Hepatocyte (in vitro differentiated cells): ENCODE measurements at places on chromosomes 3 and 15. TPM values are rescaled to one million over a fixed set of nuclear protein-coding genes. Genes with fewer than 3 reads are reported as not detected.

- no peak overlapping the region for H3K4me3 ChIP-seq
- H3K27ac ChIP-seq, result peak overlapping the region; percentile 80
- H3K36me3 ChIP-seq, result no peaks in the 10 kb centered on the region
- peak; percentile 55 for DNase-seq
These were observed 10.6 kb downstream of the CCR9 start for GRCh38 chr3:45896956-45897355.

- no peak for DNase-seq
- no peaks in the 10 kb centered on the region for H3K4me1 ChIP-seq
- H3K27ac ChIP-seq, result no peak overlapping the region
- no peaks in the 10 kb centered on the region for H3K36me3 ChIP-seq
- H3K4me3 ChIP-seq, result no peak overlapping the region
These were observed 365.2 kb upstream of the DPH6 start for GRCh38 chr15:35911052-35911777.

GRCh38 chr15:39948817-39949216, 14.9 kb downstream of the EIF2AK4 start:
- no peaks in the 10 kb centered on the region for H3K4me1 ChIP-seq
- H3K27ac ChIP-seq, result no peak overlapping the region
- H3K27me3 ChIP-seq, result no peaks in the 10 kb centered on the region
- DNase-seq, result no peak
- H3K36me3 ChIP-seq, result no peaks in the 10 kb centered on the region

GRCh38 chr3:62600033-62600432, 226.7 kb upstream of the FEZF2 start:
- H3K36me3 ChIP-seq, result no peaks in the 10 kb centered on the region
- H3K4me1 ChIP-seq, result no peaks in the 10 kb centered on the region
- H3K27me3 ChIP-seq, result no peaks in the 10 kb centered on the region
- no peak overlapping the region for H3K27ac ChIP-seq
- no peak for DNase-seq

DNA sequence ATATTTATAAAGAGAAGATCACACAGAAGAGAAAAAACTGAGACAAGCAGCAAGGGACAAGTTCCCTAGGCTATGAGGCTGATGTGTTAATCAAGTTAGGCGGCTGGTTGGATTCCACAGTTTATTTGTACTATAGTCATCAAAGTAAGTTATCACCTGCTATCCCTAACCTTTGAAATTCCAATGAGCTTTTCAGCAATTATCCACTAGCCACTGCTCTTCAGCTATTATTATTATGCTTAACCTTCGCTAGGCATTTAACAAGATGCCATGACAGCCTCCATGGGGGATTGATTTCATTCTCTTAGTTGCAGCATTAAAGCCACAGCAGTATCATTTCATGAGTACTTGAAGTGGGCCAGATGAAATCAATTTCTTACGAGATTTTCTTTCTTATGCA, 699.5 kb upstream of the NAALADL2 start:
- H3K4me1 ChIP-seq, result no peaks in the 10 kb centered on the region
- no peak for DNase-seq
- H3K27me3 ChIP-seq, result no peaks in the 10 kb centered on the region
- H3K4me3 ChIP-seq, result no peak overlapping the region
- H3K27ac ChIP-seq, result no peak overlapping the region

DNA sequence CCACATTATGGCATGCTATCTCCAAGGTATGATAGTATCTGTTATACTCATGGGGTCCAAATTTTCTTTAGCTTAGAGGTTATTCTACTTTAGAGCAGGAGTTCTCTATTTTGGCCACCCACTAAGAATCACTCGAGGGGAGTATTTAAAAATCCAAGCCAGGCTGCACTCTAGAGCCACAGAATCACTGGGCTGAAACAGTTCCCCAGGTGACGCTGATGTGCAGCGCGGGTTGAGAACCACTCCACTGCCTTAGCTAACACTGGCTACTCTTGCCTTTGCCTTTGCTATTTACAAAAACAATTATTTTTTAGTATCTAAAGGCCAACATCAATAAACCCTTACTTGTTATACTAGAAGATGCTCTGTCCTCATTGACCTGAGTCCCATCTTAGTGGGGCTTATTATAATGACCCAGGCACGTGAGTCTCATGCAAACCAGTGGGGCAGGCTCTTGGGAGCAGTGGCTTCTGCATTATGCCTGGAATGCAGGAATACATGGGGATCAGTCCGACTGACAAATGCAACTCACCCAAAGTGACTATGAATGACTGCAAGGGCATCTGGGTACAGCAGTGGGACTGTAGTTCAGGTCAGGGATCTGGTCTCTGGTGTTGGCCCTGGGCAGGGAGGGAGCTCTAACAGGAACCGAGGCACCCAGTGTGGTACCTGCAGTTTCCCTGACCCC, 21.7 kb upstream of the CGNL1 start:
- no peaks in the 10 kb centered on the region for H3K27me3 ChIP-seq
- H3K4me1 ChIP-seq, result peaks cover 6% of the 10 kb centered on the region
- no peak overlapping the region for H3K27ac ChIP-seq
- no peak overlapping the region for H3K4me3 ChIP-seq
- no peaks in the 10 kb centered on the region for H3K36me3 ChIP-seq

DNA sequence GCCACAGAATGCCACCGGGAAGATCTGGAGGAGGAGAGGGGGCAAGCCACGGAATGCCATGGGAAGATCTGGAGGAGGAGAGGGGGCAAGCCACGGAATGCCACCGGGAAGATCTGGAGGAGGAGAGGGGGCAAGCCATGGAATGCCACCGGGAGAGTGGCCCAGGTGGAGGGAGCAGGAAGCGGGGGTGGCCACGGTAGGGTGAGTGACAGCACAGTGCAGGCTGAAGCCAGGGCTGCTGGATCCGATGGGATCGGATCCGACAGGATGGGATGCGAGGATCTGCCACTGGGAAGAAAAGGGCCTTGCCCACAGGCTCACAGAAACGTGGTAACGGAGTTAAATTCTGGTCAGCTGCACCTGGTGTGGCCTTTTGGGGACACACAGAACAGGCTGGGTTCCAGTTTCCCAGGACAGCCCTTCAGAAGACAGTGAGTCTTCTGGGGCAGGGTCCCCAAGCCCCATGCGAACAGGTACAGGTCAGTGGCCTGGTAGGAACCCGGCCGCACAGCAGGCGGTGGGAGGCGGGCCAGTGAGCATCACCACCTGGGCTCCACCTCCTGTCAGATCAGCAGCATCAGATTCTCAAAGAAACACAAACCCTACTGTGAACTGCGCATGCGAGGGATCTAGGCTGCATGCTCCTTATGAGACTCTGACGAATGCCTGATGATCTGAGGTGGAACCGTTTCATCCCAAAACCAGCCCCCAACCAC, 58.8 kb downstream of the XXYLT1 start:
- H3K27me3 ChIP-seq, result no peaks in the 10 kb centered on the region
- no peak for DNase-seq

- no peaks in the 10 kb centered on the region for H3K36me3 ChIP-seq
- DNase-seq, result no peak
- no peaks in the 10 kb centered on the region for H3K27me3 ChIP-seq
- no peak overlapping the region for H3K27ac ChIP-seq
- H3K4me1 ChIP-seq, result no peaks in the 10 kb centered on the region
- no peak overlapping the region for H3K4me3 ChIP-seq
These were observed 92.6 kb upstream of the ALDH1A3 start for GRCh38 chr15:100786901-100787566.

DNA sequence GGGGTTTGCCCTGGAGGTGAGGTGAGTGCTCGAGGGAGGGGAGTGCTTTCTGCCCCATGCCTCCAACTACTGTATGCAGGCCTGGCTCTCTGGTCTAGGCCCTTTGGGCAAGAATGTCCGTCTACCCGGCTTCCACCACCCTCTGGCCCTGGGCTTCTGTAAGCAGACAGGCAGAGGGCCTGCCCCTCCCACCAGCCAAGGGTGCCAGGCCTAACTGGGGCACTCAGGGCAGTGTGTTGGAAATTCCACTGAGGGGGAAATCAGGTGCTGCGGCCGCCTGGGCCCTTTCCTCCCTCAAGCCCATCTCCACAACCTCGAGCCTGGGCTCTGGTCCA, 9.4 kb downstream of the DLL4 start:
- no peak for DNase-seq
- H3K4me1 ChIP-seq, result peaks cover 17% of the 10 kb centered on the region
- H3K36me3 ChIP-seq, result no peaks in the 10 kb centered on the region
- H3K27ac ChIP-seq, result no peak overlapping the region
- no peaks in the 10 kb centered on the region for H3K27me3 ChIP-seq

DNA sequence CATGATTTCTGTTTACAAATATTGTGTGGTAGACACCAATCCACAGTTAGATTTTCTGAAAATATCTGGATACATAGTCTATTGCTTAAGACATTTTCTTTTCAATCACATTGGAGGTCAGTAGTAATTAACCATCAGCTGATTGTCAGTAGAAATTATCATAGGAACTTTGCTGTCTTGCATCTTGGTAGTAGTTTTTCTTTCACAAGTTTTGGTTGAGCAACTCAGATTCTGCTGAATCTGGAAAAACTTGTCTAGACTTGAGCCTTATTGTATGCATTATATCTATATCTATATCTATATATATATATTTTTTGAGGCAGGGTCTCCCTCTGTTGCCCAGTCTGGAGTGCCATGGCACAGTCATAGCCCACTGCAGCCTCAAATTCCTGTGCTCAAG, 4.0 kb downstream of the RAB11A start:
- no peaks in the 10 kb centered on the region for H3K36me3 ChIP-seq
- H3K4me1 ChIP-seq, result no peaks in the 10 kb centered on the region
- no peaks in the 10 kb centered on the region for H3K27me3 ChIP-seq
- H3K4me3 ChIP-seq, result no peak overlapping the region

- H3K4me1 ChIP-seq, result no peaks in the 10 kb centered on the region
- no peak overlapping the region for H3K4me3 ChIP-seq
- no peaks in the 10 kb centered on the region for H3K27me3 ChIP-seq
- no peak overlapping the region for H3K27ac ChIP-seq
- no peaks in the 10 kb centered on the region for H3K36me3 ChIP-seq
These were observed 338.7 kb downstream of the CLSTN2 start for GRCh38 chr3:140273542-140274195.

- no peak overlapping the region for H3K4me3 ChIP-seq
- no peak overlapping the region for H3K27ac ChIP-seq
- H3K4me1 ChIP-seq, result no peaks in the 10 kb centered on the region
- no peak for DNase-seq
These were observed 12.5 kb downstream of the ARPP21 start for GRCh38 chr3:35651851-35652250.

- no peak overlapping the region for H3K4me3 ChIP-seq
- H3K36me3 ChIP-seq, result no peaks in the 10 kb centered on the region
- H3K4me1 ChIP-seq, result peaks cover 8% of the 10 kb centered on the region
- H3K27me3 ChIP-seq, result no peaks in the 10 kb centered on the region
These were observed 214.2 kb upstream of the TPM1 start for GRCh38 chr15:62828364-62828763.

DNA sequence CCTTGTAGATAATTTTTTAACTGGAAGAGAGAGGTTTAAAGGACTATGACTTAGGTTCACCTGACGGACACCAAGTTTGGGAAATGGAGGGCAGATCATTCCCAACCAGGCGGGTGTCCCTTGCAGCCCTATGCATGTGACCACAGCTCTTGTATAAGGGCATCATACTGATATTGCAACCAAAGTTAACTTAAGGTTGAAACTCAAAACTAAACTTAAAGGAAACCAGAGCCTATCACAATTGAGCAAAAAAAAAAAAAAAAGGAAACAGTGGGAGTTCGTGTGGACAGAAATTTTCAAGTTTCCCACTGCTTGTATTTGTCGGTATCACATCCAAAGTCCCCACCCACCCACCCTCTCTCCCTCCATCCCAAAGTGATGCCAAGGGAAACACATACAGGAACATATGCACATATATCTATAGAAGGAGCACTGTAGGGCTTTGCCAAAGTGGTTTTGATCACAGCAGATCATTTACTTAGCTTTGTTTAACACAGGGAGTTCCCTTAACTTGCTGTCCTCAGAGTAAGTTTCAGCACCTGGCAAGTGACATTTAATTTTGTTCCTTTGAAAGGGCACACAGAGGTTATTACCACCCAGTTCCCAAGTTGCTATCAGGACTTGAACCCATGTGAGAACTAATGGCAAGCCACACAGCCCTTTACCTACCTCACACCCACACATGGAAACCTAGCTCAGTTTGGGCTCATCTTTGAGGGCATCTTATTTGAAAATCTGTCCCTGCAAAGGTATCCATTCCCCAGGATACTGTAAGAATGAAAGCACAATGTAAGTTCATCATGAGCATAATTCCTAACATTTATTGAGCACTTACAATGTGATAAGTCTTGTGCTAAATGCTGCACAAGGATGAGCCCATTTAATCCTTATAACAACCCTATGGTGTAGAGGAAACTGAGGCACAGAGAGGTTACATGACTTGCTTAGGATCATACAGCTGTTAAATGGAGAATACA, 204.5 kb upstream of the CMC1 start:
- no peak for DNase-seq
- H3K36me3 ChIP-seq, result no peaks in the 10 kb centered on the region

- no peaks in the 10 kb centered on the region for H3K4me1 ChIP-seq
- no peak overlapping the region for H3K4me3 ChIP-seq
- no peak overlapping the region for H3K27ac ChIP-seq
- no peaks in the 10 kb centered on the region for H3K36me3 ChIP-seq
- no peaks in the 10 kb centered on the region for H3K27me3 ChIP-seq
- DNase-seq, result no peak
These were observed 521.2 kb downstream of the ZIC1 start for GRCh38 chr3:147930232-147930807.

- H3K27me3 ChIP-seq, result no peaks in the 10 kb centered on the region
- H3K36me3 ChIP-seq, result no peaks in the 10 kb centered on the region
- no peak overlapping the region for H3K4me3 ChIP-seq
- no peaks in the 10 kb centered on the region for H3K4me1 ChIP-seq
- DNase-seq, result no peak
These were observed 19.9 kb downstream of the POLR2M start for GRCh38 chr15:57726411-57726810.

- no peak for DNase-seq
- peaks cover 4% of the 10 kb centered on the region for H3K4me1 ChIP-seq
- no peak overlapping the region for H3K27ac ChIP-seq
- no peaks in the 10 kb centered on the region for H3K27me3 ChIP-seq
- H3K36me3 ChIP-seq, result no peaks in the 10 kb centered on the region
- no peak overlapping the region for H3K4me3 ChIP-seq
These were observed 146.6 kb downstream of the ATP10A start for GRCh38 chr15:25716414-25717126.

DNA sequence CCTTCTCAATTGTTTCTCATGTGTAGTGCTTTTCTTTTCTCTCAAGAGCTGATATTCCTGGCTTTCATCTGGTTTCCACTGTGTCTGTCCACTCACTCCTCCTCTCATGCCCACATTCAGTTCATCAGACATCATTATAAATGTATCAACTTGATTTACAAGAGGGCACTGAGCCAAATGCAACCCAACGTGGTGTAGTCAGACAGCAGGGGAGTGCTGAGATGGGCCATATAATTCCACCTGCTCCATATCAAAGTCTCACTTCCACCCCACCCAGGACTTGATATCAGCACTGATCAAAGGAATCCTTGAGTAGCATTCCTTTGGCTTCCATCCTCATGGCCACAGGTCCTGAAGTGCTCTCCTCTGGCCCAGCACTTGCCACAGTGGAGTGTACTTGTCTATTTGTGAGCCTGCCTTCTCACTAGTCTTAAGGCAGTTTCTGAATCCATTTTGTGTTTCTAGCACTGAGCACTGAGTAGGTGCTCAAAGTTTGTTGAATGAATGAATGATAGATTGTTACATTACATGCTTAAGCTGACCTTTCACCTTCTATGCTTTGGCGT, 252.8 kb downstream of the CLSTN2 start:
- H3K27me3 ChIP-seq, result no peaks in the 10 kb centered on the region
- DNase-seq, result no peak
- H3K4me3 ChIP-seq, result no peak overlapping the region
- H3K4me1 ChIP-seq, result peaks cover 7% of the 10 kb centered on the region
- H3K27ac ChIP-seq, result no peak overlapping the region

Gene ACVR2B
- 9.0 and 10.0 TPM in 2 replicates for polyA plus RNA-seq

Gene SEMA5B
- polyA plus RNA-seq, result 1.8 and 4.2 TPM in 2 replicates

Gene UCN2
- 1.1 and 1.5 TPM in 2 replicates for polyA plus RNA-seq

Gene ACAN
- polyA plus RNA-seq, result 0.13 and 0.34 TPM in 2 replicates

Gene IGF2BP2
- polyA plus RNA-seq, result 91.8 and 119 TPM in 2 replicates

Gene NEO1
- polyA plus RNA-seq, result 32.2 and 39.1 TPM in 2 replicates

Gene GOLGA8S
- polyA plus RNA-seq, result 0.05 TPM in 1 of 2 replicates, not detected in the other

Gene BNIP2
- polyA plus RNA-seq, result 55.0 and 77.0 TPM in 2 replicates

Gene HRH1
- polyA plus RNA-seq, result 1.8 and 3.3 TPM in 2 replicates

Gene SNUPN
- polyA plus RNA-seq, result 28.8 and 33.2 TPM in 2 replicates
